ENCODE measurements at places on chromosomes 5 and 9.

- DNase-seq, result no peak
Observed at GRCh38 chr5:143019157-143019556, 249.0 kb downstream of the ARHGAP26 start.

DNA sequence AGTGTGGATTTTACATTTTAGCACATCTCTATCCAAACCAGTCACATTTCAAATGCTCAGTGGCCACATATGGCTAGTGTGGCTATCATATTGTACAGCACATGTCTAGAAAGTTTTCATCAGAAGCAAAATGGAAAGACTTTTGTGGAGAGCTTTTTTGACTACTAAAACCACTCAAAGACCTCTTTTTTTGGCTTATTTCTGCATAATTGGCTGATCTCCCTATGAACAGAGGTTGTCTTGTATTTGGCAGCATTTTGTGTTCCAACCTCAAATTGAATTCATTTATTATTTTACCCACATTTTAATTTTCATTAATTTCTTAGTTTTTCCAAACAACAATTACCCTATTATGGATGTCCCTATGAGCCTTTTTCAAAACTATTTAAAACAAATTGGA is 395.7 kb downstream of the TLE1 start:
- no peak for DNase-seq

DNA sequence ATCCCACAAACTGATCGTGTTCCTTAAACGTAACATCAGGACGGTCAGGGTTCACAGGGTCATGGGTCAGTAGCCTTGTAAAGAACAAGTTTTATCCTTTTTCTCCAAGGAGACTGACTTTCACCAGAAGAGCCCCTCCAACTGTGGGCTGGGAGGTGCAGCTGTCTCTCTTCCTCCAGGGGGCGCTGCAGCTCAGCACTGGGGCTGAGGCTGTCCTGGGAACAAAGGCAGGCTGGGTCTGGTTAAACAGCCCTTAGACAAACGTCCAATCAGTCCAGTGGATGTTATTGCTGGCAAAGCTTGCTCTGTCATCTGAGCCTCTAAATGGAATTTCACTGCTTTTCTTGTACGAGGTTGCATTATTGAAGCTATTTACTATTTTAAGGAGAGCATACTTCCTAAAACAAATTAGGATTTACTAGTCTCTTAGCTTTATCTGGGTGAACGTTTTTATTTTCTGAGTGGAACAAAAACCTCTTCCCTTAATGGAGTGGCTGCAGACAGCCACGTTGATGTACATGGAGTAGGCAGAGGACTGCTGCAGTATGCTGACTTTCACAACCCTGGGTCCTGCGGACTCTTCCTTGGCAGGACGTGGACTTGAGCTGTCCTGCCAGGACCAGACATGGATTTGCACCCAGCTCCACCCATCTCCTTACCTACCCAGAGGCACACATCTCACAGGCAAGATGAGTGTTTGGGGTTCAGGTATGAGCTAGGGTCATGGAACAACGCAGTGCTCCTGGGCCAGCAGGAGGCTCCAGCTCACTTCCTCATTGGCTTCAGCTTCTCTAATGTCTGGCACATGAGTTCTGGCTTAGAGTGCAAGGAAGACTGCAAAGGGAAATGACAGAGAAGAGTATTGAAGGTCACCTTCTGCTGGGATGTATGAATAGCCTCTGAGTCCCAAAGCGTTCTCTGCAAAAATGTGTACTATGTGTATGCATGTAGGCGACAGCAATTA is 7.8 kb downstream of the EXOSC2 start:
- no peak for DNase-seq

DNA sequence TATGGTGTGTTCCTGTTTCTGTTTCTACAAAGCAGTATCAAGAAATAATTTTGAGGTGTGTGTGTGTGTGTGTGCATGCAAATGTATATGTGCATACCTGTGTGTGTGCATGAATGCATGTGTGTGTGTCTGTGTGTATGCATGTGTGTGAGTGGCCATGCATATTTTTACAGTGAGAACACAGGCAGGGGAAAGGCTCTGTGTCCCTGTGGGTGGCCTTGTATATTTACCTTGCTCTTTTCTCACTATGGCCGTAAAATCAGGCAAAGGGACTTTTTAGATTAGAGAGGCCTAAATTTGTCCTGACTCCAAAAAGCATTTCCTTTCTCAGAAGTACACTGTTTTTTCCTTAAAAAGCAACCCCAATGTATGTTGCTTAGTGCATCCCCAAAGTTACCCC is 293.4 kb downstream of the MARCHF11 start:
- DNase-seq, result no peak

DNA sequence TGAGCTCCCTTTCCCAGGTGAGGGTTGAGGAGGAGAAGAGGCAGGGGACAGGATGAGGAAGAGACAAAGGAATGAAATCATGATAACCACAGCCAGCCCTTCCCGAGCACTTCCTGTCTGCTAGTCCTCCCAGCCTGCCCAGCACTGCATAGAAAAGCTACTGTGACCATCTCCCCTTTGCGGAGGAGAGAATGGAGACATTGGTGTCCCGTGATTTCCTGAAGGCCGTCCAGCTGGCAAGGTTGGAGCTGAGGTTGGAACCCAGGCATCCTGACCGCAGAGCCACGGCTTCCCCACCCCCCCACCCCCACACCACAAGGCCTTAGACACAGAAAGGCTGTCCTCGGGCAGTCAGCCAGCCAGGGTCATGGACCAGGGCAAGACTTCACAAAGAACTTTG is 131.1 kb upstream of the ICE1 start:
- no peak for DNase-seq

DNA sequence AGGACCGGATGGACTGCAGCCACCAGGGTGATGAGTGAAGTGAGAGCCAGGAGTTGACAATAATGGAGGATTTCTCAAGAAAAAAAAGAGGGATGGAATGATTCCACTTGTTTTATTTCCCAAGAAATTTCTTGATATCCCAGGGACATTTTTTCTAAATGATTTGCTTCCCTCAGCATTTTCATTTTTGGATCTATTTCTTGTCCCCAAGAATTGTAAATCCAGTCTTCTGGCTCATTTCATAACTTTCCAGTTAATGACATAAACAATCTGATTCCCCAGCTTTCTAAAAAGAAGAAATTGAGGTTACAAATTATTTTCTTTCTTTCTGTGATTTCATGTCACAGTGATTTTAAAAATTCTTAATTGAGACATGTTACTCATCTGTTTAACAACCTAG is 446.5 kb downstream of the PRR16 start:
- no peak for DNase-seq

GRCh38 chr9:137828527-137829259 is 48.9 kb upstream of the CACNA1B start:
- DNase-seq, result no peak

- DNase-seq, result no peak
Observed at GRCh38 chr5:176134529-176135223, 103.5 kb upstream of the SIMC1 start.

DNA sequence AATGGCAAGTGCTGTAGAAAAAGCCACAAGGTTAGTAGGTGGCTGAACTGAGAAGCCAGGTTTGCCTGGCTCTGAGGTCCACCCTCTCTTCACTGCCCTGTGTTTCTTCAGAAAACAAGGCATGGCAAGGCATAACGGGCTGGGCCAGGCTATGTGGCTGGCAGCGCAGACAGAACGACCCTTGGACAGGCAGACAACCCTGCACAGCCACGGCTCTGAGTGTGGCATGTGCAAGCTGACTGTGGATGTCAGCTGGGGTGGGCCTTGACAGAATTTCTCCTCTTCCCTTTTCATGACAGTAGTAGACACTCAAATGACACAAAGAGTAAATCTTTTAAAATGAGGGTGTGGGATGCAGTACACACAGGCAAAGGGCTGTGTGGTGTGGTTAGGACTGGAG is 81.7 kb downstream of the MACROH2A1 start:
- no peak for DNase-seq

- no peak for DNase-seq
Observed at GRCh38 chr5:177399997-177400868, at the start of gene PFN3. PFN3 (minus strand) TSS chr5:177400661; CDS start chr5:177400576, 85 bp downstream.

DNA sequence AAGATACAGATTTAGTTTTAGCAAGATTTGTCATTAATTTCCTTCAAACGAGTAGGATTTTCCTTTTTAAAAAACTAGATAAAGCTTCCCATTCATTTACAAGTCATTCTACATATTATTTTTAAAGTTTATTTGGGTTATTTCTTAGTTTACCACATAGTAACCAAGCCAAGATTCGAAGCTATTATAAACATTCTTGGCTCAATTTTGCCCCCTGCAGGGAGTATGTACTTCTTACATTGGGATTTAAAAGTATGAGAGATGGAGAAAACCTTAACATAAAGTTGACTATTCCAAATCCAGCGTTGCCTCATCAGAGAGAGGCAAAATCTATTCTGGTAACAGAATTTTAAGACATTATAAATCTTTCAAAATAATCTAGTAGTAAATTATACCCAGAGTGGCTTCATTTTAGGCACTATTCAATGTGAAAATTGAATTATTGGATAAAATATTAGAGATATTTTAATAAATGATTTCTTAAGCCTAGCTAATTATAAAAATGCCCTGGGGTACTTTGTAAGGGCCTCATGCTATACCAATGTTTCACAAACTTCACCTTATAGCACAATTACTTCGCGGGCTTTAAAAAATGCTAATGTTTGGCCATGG is 39.1 kb downstream of the FBN2 start:
- DNase-seq, result no peak

DNA sequence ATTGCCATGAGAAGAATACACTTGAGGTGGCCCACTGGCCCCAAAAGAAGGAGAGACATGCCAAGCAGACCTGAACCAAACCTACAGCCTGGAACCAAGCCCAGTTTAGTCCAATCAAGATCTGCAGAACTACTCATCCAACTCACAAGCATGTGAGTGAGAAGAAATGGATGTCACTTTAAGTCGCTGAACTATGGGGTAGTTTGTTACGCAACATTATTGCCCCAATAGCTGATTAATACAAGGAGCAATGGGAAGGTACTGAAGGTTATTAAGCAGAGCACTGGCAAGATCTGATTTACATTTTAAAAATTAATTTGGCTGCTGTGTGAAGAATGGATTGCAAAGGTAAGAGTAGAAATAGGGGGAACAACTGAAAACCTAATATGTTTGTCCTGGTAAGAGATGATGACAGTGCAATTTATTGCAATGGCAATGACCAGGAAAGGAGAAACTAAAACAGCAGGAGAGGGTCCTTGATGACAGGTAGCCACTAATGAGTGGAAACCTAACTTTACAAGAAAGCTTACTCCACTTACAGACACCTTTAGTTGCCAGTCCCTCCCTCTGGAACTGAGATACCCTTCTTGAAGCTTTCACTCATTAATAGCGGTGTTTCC is 132.9 kb upstream of the GRIA1 start:
- DNase-seq, result no peak

GRCh38 chr9:116152941-116153764 is 438 bp upstream of the PAPPA start:
- DNase-seq, result no peak

DNA sequence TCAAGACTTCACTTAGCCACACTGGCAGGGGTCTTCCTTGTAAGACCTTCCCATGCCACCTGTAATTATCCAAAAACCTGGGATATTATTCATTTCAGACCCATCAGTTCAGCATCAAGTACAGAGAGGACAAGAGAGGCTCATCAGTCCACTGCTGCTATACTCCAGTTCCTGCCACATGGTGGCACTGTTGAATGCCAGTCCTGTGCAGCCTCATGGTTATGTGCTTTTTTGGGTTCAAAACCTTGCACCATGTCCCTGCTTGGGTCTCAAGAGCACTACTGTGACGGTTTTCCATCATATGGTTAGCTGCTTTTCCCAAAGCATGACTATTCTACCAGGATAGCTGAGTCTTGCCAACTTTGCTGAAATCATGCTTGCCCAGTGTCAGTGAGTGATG is 8.5 kb downstream of the PTGS1 start:
- no peak for DNase-seq

- DNase-seq, result no peak
Observed at GRCh38 chr5:107806271-107806670, 135.5 kb upstream of the EFNA5 start.

All from GM18507 (cell line).